ENCODE measurements at places on chromosomes 3 and 15.

DNA sequence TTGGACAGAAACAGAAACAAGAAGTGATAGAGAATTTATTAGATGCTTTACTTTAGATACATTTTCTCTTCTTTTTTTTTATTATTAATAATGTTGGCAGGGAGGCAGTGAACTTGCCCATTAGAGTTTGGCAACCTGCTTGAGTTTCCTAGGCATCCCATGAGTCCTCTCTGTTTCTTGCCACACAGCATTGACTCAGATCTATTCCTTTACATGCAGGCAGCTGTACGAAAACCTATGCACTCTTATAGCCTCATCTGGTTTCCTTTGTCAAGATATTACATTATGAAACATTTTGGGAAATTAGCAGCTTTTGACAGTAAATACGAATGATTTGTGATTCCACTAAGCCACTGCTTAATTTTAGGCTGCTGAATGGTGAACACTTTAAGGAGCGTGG is 23.3 kb downstream of the IL1RAP start:
- no peak for DNase-seq

- DNase-seq, result no peak
Measured at GRCh38 chr3:6060251-6060650, 800.7 kb upstream of the GRM7 start.

- DNase-seq, result peak; percentile 32
Measured at GRCh38 chr15:33310481-33311311, at the start of gene RYR3. Gene RYR3, plus strand, starts transcription at chr15:33310967. Its CDS starts 79 bp downstream, at chr15:33311046.

- no peak for DNase-seq
Measured at GRCh38 chr15:81278306-81279029, 45.5 kb downstream of the STARD5 start.

- no peak for DNase-seq
Measured at GRCh38 chr3:158802409-158803268, 785 bp downstream of the MFSD1 start.

GRCh38 chr3:72176537-72177041 is 391.6 kb upstream of the PROK2 start:
- no peak for DNase-seq

DNA sequence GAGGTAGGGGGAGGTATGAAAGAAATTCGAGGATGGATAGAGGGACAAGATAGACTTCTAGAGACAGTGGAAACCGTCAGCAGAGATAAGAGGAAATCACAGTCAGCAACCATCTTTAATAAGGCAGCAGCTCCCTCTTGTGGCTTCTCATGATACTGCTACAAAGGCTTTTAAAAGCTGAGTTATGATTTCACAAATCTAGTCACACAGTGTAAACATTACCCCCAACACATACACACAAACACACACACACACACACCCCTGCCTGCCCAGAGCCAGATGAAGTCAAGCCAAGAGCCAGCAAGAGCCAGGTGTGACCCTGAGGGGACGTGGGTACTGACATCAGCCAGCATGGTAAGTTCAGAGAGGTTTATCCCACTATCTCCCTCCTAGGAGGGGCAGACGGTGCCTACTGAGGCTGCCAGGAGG is 18.9 kb upstream of the TGM5 start:
- DNase-seq, result peak; percentile 83

GRCh38 chr3:76997733-76998132 is 42.2 kb upstream of the ROBO2 start:
- peak; percentile 21 for DNase-seq

DNA sequence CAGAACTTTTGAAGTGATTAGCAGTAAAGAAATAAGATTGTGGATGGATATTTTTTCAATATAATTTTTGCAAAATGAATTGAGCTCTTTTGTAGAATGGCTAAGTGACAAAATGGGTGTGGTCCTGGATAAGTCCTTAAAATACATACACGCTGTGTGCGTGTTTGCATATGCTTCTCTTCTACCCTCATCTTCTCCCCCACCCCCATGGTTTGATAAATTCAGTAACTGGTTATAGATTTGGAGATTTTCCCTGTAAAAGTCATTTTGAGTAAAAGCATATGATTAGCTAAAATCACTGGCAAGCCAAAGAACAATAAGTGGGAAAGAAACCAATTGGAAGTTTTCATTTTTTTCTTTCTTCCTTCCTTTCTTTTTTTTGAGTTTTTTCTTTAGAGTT is 453.9 kb upstream of the MDFIC2 start:
- DNase-seq, result no peak

- DNase-seq, result no peak
Measured at GRCh38 chr15:71757741-71758530, 52.4 kb upstream of the NR2E3 start.

DNA sequence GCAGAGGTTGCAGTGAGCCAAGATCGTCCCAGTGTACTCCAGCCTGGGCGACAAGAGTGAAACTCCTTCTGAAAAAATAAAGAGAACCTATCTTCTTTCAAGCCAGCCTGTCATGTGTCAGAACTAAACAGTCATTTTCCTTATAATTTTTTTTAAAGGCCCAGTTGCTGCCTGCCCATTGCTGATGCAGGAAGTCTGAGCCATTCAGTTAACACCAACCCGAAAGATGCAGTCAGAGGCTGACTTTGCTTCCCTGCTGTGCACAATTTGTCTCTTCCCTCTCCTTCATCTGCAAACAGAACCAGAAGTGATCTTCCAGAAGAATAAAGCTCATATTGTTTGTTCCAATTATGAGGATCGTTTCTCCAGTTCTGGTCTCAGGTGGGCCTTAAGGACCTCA is 220.6 kb downstream of the SLCO3A1 start:
- no peak for DNase-seq

DNA sequence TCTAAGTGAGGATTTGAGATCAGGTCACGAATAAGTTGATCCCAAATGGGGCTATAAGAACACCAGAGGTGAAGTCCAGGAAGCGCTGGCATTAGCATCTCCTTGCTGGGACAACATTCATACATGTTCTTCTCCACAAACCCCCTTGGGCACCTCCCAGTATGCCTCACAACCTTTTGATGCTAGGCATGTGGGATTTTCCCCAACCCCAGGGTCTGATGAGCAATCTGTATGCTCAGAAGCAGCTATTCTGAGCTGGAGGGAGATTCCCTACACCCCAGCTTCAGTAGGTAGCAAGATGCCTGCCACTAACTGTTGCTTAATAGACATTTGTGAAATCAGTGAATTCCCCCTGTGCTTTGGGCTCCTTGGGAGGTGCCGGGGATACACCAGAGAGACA is 32.2 kb downstream of the SLC6A11 start:
- no peak for DNase-seq

GRCh38 chr3:115239717-115240116 is 92.6 kb upstream of the ZBTB20 start:
- peak; percentile 82 for DNase-seq

DNA sequence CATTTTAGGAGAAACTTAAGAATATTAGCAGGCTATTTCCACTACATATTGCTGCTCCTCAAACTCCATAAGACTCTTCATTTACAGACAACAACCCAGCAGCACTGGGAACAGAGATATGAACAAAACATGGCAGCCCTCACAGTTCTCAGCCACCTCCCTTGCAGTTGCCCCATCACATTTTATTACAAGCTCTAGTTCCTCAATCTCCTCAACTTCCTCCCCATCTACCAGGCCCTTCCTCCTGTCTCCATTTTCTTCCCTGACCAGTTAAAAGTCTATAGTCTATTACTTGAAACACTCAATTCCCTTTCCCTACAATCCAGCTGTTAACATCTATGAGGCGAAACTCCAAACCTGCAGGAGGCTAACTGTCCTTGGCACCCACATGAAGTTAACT is 412.5 kb downstream of the TBC1D5 start:
- DNase-seq, result no peak

- DNase-seq, result no peak
Measured at GRCh38 chr3:141128126-141128777, 77.1 kb downstream of the SPSB4 start.

DNA sequence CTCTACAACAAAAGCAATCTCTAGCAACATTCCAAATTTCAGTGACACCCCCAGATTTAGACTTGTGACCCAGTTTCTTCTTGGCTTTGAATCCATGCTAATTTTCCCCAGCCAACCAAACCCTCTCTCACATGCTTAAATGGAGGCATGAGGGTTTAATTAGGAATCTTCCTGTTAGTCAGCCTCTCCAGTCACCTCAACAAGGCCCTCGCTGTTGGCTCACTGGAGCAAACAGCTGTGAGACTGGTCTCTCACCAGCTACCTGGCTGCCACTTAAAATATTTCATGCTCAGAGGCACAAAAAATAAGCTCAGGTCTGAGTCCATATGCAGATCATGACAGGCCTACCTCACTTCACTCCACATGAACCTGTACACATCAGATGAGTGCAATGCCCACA is 630.4 kb upstream of the ADAMTS9 start:
- DNase-seq, result no peak

DNA sequence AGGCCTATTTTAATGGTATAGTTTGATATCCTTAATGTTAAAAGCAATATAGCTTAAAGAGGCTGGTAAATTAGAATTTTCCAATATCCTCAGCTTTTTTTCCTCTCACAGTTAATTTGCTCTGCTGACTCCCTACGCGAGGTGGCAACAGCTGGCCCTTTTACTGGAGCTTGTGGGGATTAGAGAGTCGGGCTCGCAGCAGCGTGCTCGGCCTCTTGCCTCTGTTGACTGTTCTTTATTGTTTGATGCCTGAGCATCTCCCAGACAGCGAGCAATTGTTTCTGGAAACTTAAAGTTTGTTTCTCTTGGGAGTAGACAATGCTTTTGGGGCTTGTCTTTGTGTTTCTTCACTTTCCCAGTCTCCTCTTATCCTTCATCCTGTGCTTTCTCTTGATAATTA is 80.8 kb downstream of the OPA1 start:
- DNase-seq, result no peak

- DNase-seq, result peak; percentile 43
Measured at GRCh38 chr15:91224755-91225380, 124.8 kb downstream of the SV2B start.

DNA sequence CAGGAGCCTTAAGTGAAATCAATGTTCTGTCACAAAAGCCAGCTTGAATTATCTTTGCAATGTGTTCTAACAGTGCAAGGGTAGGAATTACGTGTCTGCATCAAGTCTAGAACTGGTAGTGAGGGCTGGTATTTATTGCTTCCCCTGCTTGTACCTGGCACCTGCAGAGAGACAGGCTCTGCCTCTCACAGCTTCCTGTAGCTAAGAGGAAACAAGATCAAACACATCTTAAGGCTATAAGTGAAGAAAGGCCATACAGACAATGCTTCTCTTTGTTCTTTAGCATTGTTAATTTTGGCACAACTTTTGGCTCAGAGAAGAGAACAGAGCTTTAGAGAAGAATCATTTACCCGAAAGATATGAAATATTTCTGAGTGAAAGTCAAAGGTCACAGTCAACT is 479.9 kb downstream of the GRM7 start:
- DNase-seq, result peak; percentile 18

GRCh38 chr15:94097552-94097951 is 133.8 kb upstream of the MCTP2 start:
- no peak for DNase-seq

DNA sequence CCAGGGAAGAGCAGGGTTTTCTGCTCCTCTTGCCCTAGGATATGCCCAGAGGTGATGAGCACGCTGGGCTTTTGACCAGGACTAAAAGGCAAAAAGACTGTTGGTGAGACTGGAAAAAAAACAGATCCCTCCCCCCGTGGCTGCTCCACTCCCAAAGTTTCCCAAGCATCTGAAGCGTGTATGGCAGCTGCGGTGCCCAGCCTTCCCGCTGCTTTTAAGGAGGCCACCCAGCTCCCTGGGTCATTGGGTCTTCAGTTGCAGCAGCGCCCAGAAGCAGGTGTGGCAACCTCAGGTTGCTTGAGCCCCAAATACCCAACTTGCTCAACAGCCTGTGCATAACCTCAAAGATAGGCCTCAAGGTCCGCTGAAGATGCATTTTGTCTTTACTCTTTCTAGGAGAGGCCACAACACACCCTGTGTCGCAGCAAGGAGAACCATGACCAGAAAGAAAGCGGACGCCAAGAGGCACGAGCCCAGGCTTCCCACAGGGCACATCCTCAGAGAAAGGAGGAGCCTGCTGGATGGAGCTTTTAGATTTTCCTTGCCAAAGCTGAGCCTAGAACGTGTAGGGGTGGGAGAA is 2.0 kb downstream of the SRGAP3 start:
- DNase-seq, result no peak

DNA sequence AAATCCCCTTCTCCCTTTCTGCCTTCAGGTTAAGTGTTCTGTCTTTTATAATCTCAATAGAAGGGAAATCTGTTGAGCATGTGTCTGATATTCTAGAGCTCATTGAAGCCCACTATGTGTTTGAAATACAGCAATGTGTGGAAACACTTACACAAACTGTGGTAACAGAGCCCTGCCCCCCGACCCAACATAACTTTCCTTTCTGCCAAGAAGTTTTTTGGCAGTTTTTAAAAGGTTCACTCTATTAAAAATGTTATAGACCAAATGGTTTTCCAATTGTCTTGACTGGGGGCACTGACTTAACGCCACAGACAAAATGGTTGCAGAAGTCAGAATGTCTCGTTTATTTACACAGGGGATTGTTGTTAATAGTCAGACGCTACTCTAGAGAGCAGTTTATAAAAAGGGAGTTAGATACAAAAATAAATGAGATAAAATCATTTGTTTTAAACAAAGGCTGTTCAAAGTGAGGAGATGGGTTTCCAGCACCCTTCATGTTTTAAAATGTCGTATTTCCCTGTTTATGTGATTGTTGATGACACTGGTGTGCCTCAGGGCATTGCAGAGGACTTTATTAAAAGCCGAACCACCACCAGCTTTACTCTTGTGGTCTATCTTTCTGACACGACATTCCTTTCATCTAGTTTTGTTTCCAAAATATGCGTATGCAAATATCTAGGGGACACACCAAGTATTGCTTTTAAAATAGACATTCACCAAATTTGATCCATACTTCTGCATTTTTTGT is 26.7 kb upstream of the GREM1 start:
- no peak for DNase-seq

DNA sequence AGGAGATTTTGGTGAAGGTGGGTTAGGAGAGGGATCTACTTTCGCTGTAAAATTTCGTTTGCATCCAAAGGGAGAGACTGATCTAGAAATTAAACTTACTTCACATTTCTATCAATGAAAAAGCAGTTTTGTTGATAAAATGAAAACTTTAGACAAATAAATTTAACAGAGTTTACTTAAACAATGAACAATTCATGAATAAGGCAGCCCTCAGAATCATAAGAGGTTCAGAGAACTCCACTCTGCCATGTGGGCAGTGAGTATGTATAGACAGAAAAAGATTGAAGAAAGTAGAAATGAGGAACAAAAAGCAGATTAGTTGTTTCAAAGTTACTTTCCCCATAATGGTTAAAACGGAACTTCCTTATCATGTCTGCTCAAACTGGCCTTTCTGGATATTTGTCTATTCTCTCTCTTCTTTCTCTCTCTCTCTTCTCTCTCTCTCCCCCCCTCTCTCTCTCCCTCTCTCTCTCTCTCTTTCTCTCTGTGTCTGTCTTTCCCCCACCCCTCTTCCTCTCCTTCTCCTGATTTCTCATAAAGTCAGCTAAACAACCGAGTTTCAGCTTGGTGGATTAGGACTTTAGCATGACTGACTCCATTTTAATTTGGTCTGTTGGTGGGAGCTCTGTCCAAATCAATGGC is 248.9 kb downstream of the TJP1 start:
- DNase-seq, result no peak

Measured in choroid plexus epithelial cell (primary cell).